Upper lobe of right lung (tissue), 1 donor: ENCODE measurements at places on chromosomes 6 and 20. TPM values are rescaled to one million over a fixed set of nuclear protein-coding genes. Genes with fewer than 3 reads are reported as not detected.

Gene ADGB
- total RNA-seq, result not detected

DNA sequence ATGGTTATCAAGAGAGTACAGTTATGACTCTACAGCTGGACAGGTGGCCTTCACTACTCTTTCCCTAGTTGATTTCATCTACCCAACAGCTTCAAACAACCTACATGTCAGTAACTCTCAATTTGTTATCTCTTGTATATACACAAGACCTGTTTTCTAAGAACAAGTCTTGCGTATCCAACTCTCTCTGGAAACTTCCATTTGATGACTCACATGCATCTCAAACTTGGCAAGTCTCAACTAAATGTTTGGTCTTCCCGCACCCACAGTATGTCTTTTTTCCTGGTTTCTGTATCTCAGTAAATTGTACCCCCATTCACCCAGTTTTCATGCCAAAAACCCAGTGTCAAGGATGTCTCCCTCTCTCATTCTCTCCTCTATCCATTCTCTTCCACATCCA lies 97.7 kb downstream of the BTBD9 start:
- H3K4me3 ChIP-seq, result no peak overlapping the region
- DNase-seq, result no peak
- H3K27ac ChIP-seq, result no peak overlapping the region
- no peaks in the 10 kb centered on the region for H3K36me3 ChIP-seq
- no peaks in the 10 kb centered on the region for H3K4me1 ChIP-seq

- DNase-seq, result no peak
- H3K4me1 ChIP-seq, result peaks cover 8% of the 10 kb centered on the region
- H3K36me3 ChIP-seq, result no peaks in the 10 kb centered on the region
- H3K27me3 ChIP-seq, result no peaks in the 10 kb centered on the region
Measured at GRCh38 chr6:72783666-72784065, 161.8 kb downstream of the KCNQ5 start.

DNA sequence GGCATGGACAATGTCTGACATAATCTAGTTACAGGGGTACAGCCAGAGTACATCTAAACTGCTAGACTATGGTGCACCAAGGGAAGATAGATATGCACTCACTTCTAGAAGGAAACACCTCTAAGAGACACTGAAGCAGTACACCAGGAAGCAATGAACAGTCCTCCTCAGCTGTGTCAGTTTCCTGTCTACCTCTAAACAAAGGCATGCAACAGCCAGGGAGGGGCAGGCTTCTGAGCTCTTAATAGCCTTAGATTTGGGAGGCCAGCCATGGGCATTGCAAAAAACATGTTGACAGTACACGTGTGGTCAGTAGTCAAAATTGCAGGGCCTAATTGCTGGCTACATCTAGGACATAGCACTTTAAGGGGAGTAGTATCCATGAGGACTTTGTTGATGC lies 21.4 kb downstream of the CRYBG1 start:
- H3K36me3 ChIP-seq, result no peaks in the 10 kb centered on the region
- DNase-seq, result no peak
- no peaks in the 10 kb centered on the region for H3K4me1 ChIP-seq
- H3K27ac ChIP-seq, result no peak overlapping the region

DNA sequence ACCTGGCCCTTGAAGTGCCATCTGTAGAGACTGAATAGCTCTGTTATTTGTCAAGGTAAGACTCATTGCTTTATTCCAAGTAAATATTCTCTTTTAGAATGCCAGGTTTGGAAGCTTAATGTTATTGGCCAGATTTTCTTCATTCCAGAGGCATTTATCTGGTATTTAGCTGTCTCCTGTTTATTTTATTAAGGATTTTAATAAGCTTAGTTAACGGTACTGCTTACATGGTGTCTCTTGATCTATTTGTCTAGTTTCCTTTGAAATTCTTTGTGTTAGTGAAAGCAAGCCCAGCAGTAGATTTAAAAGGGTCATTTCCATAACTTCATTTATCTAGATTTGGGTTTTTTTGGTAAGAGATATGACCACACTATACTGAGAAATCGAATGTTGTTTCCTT lies 7.7 kb downstream of the RALY start:
- H3K36me3 ChIP-seq, result no peaks in the 10 kb centered on the region
- peaks cover 58% of the 10 kb centered on the region for H3K4me1 ChIP-seq
- no peaks in the 10 kb centered on the region for H3K27me3 ChIP-seq
- DNase-seq, result no peak
- H3K4me3 ChIP-seq, result no peak overlapping the region
- no peak overlapping the region for H3K27ac ChIP-seq
